Upper lobe of right lung (tissue), 1 donor: ENCODE measurements at places on chromosomes 7 and 10.

DNA sequence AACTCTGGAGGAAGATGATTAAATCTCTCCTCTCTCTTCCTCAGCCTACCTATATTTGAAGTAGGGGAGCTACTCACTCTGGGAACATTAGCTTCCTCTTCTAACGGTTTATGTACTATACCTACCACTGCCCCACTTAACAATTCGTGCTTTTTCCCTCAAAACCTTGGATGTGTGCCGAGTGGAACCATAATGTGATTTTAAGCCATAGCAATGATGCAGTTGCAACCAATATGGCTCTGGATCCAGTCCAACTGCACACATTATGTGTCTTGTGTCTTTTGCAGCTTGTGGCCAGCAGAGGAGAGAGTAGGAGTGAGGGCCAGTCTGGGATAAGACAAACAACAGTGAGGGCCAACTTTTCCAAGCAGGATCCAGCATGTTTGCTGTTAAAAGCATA is 170.7 kb downstream of the GATA3 start:
- DNase-seq, result no peak

GRCh38 chr7:30549931-30550493 is 44.7 kb upstream of the GARS1 start:
- no peak for DNase-seq

- DNase-seq, result no peak
Measured at GRCh38 chr10:129056734-129057689, 410.0 kb upstream of the MGMT start.

- DNase-seq, result peak; percentile 64
Measured at GRCh38 chr10:101828766-101829551, 10.7 kb upstream of the OGA start.

DNA sequence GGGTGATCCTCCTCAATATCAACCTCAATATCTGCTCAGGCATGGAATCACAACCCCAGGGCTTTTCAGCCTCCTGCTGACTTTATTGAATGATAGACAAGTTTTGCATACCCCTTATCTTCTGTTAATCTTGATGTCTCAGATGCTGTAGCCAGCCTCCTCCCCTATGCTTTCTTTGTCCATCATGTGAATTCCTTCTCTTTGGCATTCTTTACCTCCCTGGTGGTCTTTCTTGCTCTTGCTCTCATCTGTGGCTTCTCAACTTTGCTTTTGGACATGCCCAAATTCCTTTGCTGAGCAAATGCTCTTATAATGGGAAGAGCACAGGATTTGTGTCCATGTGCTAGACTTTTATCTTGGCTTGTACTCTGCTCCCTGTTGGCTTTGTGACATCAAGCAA is 73.4 kb upstream of the FAM13C start:
- no peak for DNase-seq

GRCh38 chr7:44398511-44398911 is 73.1 kb upstream of the CAMK2B start:
- DNase-seq, result no peak

DNA sequence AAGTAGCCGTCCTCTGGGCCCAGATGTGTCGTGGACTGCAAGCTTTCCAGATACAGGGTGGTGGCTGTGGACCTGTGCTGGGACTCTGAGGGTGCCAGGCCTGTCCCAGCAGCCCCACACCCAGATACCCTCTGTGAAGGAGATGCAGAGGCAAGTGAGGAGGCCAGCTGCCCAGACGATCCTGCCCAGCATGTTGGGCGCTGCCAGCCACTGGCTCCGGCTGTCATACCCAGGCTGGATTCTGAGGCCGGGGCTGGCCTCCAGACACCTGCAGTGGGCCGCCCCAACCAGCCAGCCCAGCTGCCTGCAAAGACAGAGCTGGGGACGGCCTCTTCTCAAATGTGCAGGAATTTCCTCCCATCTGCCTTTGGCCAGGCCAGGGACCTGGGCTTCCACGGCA is 39.1 kb upstream of the EBF3 start:
- no peak for DNase-seq

GRCh38 chr10:1183701-1184100 is 127.5 kb downstream of the WDR37 start:
- DNase-seq, result peak; percentile 48

GRCh38 chr7:137891016-137891655 is 44.4 kb upstream of the DGKI start:
- no peak for DNase-seq
